ENCODE measurements at places on chromosomes 6 and 20.

DNA sequence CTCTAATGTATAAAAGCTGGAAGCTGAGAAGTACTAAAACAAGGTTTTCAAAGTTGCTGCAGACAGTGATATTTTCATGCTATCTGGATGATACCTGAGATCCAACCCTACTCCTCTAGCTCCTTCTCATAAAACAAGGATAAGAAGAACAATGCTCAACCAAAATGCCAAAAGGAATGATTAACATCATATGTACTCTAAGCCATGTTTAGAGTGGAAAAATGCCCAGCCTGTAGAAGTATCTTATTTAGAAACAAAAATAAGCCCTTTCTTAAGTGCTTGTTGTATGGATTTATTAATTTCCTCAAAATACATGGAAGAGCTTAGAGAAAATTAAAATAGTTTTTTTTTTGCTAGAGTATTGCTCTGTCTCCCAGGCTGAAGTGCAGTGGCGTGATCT, 23.7 kb downstream of the ECHDC1 start:
- no peak for DNase-seq

DNA sequence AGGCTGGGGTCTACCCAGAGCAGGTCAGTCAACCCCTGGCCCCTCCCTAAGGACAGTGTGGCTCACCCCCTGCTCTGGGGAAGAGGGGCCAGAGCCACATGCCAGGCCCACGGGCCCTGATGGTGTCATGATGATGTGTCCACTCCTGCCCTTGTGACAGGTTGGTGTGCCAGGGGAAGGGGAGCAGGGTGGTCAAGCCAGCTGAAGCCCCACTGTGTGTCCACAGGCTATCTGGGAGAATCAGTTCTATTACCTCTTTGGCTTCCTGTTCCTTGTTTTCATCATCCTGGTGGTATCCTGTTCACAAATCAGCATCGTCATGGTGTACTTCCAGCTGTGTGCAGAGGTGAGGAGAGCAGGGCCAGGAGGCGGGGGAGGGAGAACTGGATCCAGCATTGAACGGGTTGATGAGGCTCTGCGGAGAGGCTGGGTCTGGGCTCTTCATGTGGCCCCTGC, 47.7 kb downstream of the PLAGL2 start:
- no peak for DNase-seq

DNA sequence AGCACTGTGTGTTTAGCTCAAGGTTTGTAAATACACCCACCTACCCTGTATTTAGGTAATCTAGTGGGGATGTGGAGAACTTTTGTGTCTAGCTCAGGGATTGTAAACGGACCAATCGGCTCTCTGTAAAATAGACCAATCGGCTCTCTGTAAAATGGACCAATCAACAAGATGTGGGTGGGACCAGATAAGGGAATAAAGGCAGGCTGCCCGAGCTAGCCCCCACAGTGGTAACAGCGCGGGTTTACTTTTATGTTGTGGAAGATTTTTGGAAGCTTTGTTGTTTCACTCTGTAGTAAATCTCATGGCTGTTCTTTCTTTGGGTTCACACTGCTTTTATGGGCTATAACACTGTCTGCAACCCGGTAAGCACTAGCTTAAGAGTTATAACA, 32.1 kb upstream of the RANBP9 start:
- DNase-seq: no peak

- no peak for DNase-seq
These were observed 15.0 kb downstream of the ALDH8A1 start for GRCh38 chr6:134934793-134935485.

DNA sequence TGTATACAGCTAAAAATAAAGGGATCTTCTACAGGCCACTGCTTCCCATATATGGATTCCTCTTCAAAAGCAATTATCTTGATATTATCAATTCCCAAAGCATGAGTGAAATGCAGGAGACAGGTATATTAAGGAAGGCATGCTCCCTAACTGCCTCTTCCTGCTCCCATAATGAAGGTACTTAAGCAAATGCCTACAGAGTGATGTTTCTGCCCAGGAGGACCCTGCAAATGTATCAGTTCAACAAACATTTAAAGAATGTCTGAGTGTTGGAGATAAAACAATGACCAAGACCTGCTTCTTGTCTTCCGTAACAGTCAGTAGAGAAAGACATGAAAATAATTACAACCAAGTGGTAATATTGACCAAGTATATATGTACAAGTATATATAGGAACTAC, 4.2 kb downstream of the UBE2J1 start:
- DNase-seq: no peak

DNA sequence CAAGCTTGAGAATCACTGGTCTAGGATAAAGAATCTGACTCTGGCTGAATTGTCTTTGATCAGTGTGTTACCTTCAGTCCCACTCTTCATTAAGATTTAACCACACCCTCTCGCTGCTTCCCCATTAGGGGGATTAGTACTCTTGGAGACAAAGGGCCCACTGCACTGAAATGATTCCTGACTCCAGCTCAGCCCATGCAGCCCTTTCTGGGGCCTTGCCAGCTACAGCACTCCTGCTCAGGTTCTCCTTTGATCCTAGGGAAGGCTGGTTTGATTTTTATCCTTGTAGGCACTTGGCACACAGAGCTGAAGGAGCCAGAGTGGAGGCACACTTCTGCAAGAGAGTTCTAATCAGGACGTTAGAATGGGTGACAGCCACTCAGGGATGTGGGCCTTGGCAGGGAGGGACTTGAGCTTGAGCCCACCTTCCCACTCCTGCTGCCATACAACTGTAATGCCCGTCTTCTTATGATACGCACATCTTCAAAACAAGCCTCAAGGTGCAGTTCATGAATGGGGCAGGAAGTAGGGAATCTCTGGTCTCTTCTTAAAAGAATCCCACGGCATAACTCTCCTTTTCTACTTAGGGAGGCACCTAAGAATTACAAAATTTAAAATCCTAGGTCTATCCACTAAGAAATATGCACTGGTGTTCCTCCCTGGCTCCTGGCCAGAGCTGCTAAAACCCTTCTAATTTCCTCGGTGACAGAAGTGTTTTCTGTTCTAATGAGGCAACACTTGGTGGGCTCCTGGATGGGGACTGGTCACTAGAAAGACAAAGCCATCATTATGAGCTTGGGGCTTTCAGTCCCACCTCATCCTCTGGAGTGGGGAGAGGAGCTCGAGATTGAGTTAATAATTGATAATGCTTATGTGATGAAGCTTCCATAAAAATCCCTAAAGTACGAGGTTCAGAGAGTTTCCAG, 1.5 kb upstream of the SLA2 start:
- no peak for DNase-seq

GRCh38 chr20:50285376-50286173, 94.9 kb downstream of the CEBPB start:
- DNase-seq: no peak

DNA sequence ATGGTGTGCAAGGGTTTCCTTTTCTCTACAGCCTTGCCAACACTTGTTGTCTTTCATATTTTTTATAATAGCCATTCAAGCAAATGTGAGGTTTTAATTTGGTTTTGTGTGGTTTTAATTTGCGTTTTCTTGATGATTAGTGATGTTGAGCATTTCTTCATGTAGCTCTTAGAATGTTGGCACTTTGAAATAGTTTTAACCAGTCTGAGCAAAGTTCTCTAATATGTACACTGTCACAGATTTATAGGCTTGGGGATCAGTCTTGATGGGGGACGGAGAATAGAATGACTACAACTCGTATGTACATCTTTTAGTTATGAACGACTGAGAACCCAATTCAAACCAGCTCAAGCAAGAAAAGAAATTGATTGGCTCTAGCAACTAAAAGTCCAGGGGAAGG, 1003.1 kb downstream of the KIF16B start:
- DNase-seq: no peak

DNA sequence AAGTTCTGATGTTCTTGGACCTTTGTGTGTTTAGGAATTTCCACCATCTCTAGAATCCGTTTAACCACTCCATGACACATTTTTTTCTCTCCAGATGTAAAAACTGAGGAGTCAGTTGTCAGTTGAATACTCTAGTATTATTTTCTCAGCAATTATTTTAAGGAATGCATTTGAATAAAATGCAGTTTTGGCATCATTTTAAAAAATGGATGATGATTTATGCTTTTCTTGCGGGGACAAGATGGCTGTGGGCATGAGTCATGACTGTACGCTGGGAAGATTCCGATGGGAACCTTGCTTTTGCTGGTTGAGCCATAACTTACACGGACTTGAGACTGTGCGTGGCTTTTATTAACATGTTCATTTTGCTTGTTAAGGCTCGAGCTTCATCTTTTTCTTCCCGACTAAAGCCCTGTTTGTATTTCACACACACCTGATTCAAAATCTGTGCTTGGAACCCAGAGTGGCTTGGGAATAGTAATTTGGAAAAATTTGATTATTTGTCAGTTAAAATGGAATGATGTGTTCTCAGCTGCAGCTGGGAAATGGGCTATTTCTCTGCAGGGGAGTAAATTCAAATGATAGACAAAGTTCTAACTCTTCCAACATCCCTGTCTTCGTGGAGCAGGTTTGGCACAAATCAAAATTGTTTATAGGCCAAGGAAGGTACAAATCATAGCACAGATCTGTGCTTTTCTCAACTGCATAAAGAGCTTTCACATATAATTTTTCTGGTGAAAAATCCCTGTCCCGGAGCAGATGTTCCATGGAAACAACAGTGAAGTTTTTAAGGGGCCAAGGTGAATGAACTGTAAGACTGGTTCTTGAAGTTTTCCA, 470.5 kb upstream of the JAG1 start:
- no peak for DNase-seq

DNA sequence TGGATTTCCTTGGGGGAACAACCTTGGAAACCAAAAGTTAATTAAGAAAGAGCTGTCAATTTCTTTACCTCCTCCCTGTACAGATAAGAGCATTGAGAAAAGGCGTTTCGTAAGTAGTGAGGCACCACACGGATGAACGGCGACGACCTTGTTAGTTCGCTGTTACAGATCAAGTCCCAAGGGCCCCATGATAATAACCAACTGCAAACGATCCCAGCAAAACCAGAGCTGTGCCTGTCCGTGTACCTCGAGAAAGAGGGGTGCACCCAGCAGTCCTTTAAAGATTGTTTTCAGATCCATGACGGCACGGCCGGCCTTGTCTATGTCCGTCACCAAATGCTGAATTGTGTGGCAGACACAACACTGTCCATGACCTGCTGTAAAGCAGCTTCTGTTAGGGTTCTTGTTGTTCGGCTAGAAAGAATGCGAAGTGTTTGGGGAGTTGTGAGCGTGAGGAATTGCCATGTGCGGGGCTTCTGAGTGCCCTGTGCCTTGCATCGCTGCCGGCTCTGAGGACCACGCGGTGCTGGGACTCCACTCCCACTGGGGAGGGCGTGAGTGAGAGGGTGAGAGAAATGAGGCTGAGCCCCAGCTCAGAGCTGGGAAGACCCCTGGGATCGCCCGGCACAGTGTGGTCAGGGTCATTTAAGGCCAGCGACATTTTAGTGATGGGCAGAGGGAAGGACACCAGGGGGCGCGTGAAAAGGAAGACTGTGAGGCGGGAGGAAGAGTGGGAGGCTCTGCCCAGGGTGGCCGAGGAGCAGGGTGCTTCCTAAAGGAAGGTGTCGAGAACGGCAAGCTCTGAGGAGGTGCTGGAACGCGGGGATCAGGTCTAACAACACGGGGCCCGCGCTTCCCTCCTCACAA, 136.8 kb upstream of the RPS6KA2 start:
- DNase-seq: no peak

- DNase-seq: no peak
These were observed 8.9 kb downstream of the CYP21A2 start for GRCh38 chr6:32047084-32047478.

GRCh38 chr6:130760006-130760405, 67.2 kb upstream of the SMLR1 start:
- peak; percentile 9 for DNase-seq

GRCh38 chr6:36479256-36479655, 36.5 kb downstream of the KCTD20 start:
- no peak for DNase-seq

- no peak for DNase-seq
These were observed 28.6 kb upstream of the ARFGEF2 start for GRCh38 chr20:48892891-48893290.

GRCh38 chr6:84825461-84825860, 61.1 kb upstream of the TBX18 start:
- DNase-seq: no peak

DNA sequence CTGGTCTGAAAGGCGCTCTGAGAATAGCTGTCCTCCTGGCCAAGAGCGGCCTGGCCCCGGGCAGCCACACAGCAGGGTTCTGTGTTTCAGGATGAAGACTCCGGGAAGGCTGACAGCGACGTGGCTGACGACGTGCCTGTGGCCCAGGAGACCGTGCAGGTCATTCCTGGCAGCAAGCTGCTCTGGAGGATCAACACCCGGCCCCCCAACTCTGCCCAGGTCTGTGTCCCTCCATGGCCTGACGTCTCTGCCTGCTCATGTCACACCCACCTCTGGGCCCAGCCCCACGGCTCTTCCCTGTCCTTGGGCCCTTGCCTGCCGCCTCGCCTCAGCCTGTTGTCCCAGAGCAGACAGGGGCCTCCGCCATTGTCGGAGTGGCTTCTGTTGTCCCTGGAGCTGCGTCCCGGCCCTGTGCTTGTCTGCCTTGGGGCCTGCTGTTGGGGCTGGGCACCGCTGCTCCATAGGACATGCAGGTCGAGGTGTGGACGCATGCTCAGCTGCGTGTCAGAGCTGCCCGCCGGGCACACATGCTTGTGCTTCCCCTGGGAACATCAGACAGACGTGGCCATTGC, 16.2 kb upstream of the ADRM1 start:
- DNase-seq: no peak

GRCh38 chr6:116047173-116047933, 13.3 kb downstream of the FRK start:
- DNase-seq: no peak

- no peak for DNase-seq
These were observed 63.0 kb downstream of the CD83 start for GRCh38 chr6:14180609-14181008.

GRCh38 chr6:82176616-82177015, 70.9 kb downstream of the IBTK start:
- no peak for DNase-seq

DNA sequence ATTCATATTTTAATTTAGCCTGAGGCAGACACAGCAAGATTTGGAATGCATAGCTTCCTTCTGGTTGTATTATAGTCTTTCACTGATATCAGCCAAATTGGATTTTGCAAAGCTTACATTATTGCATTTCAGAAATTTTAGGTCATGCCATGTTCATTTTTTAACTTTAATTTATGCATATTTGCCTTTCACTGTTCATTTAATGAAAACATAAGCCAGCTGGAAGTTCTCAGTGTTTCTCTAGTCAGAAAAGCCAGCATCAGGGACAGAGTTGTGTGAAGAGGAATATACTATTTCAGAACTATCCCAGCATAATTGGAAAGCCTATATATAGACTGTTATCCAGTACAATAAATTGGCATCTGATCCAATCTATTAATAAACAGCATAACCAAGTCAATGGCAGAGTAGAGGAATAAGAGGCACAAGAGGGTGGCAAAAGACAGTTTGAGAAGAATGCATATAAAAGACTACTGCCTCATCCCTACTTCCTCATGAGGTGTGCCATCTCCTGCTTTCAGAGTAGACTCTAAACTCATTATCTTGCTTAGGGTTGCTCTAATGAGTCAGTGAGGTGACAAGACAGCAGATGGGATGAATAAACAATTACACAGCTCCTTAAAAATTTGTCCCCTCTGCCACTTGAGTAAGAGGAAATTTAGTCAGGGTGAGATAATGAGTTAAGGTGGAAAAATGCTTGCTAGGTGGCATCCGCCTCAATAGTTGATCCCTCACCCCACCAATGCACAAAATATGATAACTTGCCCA, 159.8 kb upstream of the HCRTR2 start:
- no peak for DNase-seq

Measured in hematopoietic multipotent progenitor cell treated with erythropoietin and hydrocortisone succinate and interleukin-3 and kit ligand, for 8 days (in vitro differentiated cells).